ENCODE measurements at places on chromosomes 13 and 19. TPM values are rescaled to one million over a fixed set of nuclear protein-coding genes. Genes with fewer than 3 reads are reported as not detected.

The CD177 gene
- 1.0 TPM for total RNA-seq

The METTL21C gene
- not detected for total RNA-seq

The SHISA7 gene
- not detected for total RNA-seq

The NKPD1 gene
- 0.64 TPM for total RNA-seq

- no peaks in the 10 kb centered on the region for H3K36me3 ChIP-seq
- no peak for DNase-seq
- no peak overlapping the region for H3K27ac ChIP-seq
- H3K4me3 ChIP-seq = no peak overlapping the region
Measured at GRCh38 chr13:109480011-109480955, 306.1 kb downstream of the IRS2 start.

- peak overlapping the region; percentile 44 for H3K4me3 ChIP-seq
- H3K36me3 ChIP-seq = peaks cover 23% of the 10 kb centered on the region
- DNase-seq = peak; percentile 21
- peaks cover 28% of the 10 kb centered on the region for H3K4me1 ChIP-seq
- no peaks in the 10 kb centered on the region for H3K27me3 ChIP-seq
Measured at GRCh38 chr13:73168953-73169401, 110.2 kb downstream of the KLF5 start.

- H3K4me1 ChIP-seq = no peaks in the 10 kb centered on the region
- H3K27ac ChIP-seq = no peak overlapping the region
- H3K4me3 ChIP-seq = no peak overlapping the region
- no peaks in the 10 kb centered on the region for H3K36me3 ChIP-seq
- no peak for DNase-seq
Measured at GRCh38 chr13:50744116-50744660, 99.3 kb downstream of the DLEU7 start.

Data from Calu3 (cell line).